ENCODE measurements at places on chromosomes 6 and 20. TPM values are rescaled to one million over a fixed set of nuclear protein-coding genes. Genes with fewer than 3 reads are reported as not detected.

Gene RAB44
- total RNA-seq = under 0.01 TPM

Gene OPRL1
- 0.19 TPM for total RNA-seq

Gene IP6K3
- total RNA-seq = under 0.01 TPM

Gene TMEM217
- total RNA-seq = 2.5 TPM

Gene OR2H1
- total RNA-seq = not detected

Gene EYA4
- 2.0 TPM for total RNA-seq

Gene TNFRSF21
- total RNA-seq = 9.4 TPM

Gene ACTR5
- 7.5 TPM for total RNA-seq

Gene MRPS18B
- 53.7 TPM for total RNA-seq

Gene WFDC10B
- not detected for total RNA-seq

Gene SUMO4
- 0.58 TPM for total RNA-seq

Gene DPPA5
- total RNA-seq = not detected

Gene NOX3
- not detected for total RNA-seq

Gene SEMG2
- total RNA-seq = not detected

Gene SYCP2
- 1.1 TPM for total RNA-seq

Gene ABHD16B
- total RNA-seq = not detected

Gene COX4I2
- not detected for total RNA-seq

Gene GPX5
- total RNA-seq = not detected

Gene TCP11
- total RNA-seq = 0.19 TPM

Gene CLIC5
- total RNA-seq = not detected

Gene TEAD3
- total RNA-seq = 6.9 TPM

Gene LY6G6F
- total RNA-seq = not detected

Gene ABHD12
- 58.9 TPM for total RNA-seq

Gene GATA5
- total RNA-seq = not detected
